ENCODE measurements at places on chromosomes 12 and 14.
A peak's percentile ranks its signal among the peaks of the same experiment; 100 is the strongest.

GRCh38 chr14:57960946-57961785 lies 95.3 kb upstream of the SLC35F4 start:
- no peak for DNase-seq

GRCh38 chr14:90784621-90785270 lies 31.5 kb downstream of the TTC7B start:
- DNase-seq = no peak

DNA sequence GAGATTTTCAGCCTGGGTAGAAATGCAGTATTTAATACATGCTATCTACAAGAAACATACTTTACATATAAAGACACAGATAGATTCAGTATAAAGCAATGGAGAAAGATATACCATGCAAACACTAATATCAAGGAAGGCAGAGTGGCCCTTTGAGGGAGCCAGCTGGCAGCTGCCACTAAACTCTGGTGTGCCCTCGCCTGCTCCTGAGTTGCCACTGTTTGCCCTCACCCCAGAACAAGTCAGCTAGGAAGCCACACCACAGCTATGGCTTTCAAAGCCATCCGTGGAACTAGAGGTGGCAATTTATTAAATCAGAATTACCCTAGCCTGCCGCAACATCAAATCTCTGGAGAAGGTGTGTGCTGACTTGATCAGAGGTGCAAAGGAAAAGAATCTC lies 18.3 kb downstream of the PXN start:
- no peak for DNase-seq

- no peak for DNase-seq
These were observed 9.4 kb downstream of the SART3 start for GRCh38 chr12:108551535-108551934.

GRCh38 chr12:106583242-106584103 lies 669 bp downstream of the RFX4 start:
- DNase-seq = no peak

DNA sequence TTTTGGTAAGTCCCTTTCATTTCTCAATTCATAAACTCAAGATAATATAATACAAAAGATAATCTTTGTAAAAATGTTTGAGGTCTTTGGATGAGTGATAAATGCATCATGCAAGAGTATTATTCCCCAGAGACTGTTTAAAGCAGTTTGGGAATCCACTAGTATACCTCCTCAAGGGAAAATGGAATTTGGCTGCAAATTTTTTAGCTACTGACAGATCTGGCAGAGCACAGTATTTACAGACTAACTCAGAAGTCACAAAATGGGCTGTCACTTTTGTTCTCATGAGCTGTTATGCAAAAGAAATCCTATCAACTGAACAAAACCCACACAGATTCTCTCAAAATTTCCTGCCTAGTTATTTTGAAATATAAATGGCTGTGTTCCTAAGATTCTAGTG lies 9.9 kb downstream of the SPIC start:
- no peak for DNase-seq

GRCh38 chr14:104732355-104732804 lies 8.4 kb downstream of the ADSS1 start:
- no peak for DNase-seq

DNA sequence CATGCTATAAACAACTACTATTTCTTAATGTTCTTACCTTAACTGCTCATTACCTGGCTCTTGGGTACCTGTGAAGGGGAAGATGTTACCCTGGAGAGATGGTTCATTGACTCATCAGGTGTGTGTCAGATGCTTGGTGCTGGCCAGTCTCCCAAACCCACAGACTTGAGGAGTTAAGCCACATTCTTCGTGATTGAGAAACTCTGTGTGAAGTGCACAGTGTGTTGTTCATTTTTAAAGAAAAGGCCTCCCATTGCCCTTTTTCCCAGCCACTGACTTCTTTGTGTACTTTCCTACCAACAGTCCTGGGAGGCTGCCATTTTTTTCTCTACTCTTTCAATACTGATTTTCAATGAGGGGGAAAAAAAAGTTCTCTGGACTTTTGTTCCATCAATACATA lies 3.2 kb downstream of the MGST1 start:
- no peak for DNase-seq

DNA sequence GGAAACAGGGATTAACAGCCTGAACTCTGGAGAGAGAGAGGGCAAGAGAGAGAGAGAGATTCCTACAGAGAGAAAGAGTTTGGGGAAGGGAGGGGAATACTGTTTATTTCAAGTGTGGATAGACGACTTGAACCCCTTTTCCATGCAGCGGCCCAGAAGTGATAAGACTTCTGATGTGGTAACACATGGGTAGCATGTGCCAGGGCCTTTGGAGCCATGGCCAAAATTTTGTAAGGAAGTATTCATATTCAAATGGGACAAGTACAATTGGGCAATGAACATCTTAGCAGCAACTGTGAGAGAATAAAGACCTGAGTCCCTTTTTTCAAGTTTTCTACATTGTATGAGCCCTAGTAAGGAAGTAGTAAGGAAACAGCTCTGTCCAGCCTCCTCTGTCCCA lies 42.4 kb upstream of the CCDC196 start:
- DNase-seq = no peak

DNA sequence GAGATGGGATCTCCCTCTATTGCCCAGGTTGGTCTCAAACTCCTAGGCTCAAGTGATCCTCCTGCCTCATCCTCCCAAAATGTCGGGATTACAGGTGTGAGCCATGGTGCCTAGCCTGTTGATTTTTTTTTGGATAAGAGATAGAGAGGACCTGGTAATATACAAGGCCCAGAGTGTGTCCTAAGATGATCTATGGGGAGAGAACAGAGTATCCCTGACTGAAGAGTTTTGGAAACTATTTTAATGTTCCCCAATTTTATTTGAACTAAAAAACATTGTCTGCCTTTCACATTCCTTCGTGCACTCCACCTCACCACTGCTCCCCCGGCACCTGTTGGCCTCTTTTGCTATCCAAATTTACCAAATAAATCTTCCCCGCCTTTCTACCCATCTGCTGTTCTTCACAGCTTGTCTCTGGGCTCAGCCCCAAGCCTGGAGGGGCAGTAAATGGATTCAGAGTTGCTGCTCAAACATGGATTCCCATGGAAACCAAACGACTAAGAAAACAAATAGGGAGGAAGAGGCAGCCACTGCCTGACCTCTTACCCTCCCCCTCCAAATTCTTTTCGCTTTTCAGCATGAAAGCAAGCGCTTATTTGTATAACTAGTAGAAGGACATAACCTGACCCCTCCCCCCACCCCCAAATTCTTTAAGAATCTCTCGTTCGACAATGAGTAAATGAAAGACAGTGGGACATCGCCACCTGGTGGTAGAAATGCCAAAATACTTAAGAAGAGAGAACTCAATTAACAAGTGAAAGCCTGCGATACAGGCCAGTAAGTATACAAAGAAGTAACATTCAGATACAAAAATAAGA lies 22.6 kb downstream of the OR10G3 start:
- peak; percentile 71 for DNase-seq

DNA sequence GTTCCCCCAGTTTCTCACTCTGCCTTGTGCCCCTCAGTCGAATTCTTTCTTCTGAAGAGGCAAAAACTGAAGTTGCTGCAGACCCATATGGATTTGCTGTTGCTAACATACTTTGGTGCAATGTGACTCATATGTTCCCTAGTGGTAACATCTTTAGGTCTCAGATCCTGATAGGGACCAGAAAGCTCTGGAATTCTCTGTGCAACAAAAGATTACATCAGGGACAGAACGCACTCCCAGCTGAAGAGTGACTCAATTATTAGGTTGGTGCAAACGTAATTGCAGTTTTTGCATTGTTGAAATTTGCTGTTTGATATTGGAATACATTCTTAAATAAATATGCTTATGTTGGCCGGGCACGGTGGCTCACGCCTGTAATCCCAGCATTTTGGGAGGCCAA lies 8.2 kb upstream of the DHRS2 start:
- no peak for DNase-seq

DNA sequence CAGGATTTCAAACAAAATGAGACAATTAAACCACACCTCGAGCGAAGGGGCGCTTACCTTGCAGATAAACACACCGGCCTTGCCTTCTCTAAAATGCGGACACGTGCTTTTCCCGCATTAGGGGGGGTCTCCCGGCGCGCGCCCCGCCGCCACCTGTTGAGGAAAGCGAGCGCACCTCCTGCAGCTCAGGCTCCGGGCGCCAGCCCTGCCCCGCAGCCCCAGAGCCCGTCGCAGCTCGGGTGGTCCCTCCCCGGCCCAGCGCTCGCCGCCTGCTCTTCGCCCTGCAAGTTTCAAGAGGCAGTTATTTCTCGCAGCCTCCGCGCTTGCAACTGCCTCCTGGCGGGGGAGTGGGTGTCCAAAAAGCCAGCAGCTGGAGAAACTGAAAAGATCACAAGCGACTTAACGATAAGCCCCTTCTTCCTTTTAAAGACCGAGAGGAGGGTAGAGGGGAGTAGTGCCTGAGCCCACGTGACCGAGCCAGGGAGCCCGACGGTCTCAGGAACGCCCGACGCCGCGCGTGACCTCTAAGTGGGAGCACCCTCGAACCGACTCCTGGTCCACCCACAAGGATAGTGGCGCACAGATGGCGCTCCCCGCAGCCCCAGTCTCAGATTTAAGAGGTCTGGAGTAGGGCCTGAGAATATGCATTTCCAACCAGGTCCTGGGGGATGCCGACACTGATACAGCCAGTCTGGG lies at the start of gene ESR2:
TSS of gene ESR2 (minus strand) at position 396 of the 696 bp plus-strand sequence. CDS start 11,386 bp downstream, outside the sequence.
- peak; percentile 24 for DNase-seq

DNA sequence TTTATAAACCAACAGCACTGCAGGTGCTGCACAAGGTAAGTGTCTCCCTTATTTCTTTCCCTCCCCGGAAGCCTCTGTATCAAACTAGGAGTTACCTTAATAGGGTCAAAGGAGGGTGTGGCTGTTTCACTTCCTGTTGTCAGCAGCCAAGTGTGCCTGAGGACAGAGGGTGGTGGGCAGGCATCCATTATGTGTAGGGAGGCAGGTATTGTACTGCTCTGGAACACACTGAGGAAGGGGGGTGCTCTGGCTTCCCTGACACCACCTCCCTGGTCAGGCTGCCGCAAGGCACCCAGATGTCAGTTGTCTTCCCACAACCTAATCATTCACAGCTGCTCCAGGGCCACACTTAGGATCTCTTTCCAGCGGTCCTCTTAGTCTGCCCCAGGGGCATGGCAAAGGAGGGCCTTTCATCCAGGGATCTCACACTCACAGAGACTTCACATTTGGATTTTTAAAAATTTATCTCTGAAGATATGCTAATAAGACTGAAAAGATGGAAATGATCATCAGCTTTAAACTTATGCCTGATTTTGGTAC lies 132.0 kb upstream of the ARHGAP5 start:
- no peak for DNase-seq

DNA sequence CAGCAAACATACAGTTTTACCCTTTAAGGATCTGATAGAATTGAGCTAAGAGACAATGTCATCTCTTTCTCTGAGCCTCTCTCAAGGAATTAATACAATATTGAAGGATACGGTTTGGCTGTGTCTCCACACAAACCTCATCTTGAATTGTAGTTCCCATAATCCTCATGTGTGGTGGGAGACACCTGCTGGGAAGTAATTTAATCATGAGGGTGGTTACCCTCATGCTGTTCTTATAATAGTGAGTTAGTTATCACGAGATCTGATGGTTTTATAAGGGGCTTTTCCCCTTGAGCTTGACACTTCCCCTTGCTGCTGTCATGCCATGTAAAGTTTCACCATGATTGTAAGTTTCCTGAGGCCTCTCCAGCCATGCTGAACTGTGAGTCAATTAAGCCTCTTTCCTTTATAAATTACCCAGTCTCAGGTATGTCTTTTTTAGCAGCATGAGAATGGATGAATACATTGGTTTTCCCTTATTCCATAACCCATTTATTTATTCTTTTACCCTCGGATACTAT lies 47.6 kb downstream of the TMEM30B start:
- DNase-seq = no peak

DNA sequence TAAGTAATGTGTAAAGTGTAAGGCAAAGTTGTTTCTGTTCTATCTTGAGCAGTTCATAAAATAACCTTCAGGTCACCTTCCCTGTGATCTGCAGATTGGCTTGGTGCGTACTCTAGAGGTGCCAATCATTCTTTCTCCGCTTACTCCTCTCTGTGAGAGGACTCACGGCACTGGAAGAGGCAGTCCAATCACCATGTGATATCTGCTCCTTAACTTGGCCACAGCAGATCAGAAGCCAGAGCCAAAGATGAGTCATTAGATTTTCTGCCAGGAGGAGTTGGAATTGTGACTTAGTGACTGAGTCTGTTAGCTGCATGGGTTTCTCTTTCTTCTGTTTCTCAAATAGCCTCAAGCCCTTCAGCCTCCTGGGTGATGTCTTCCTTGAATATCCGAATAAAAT lies 165.5 kb downstream of the SLC41A2 start:
- no peak for DNase-seq

- DNase-seq = no peak
These were observed 15.4 kb upstream of the IFI27L2 start for GRCh38 chr14:94144765-94145164.

GRCh38 chr12:116210131-116210530 lies 67.4 kb downstream of the MED13L start:
- DNase-seq = no peak

GRCh38 chr12:58844161-58844560 lies 76.1 kb downstream of the LRIG3 start:
- no peak for DNase-seq

- DNase-seq = no peak
These were observed 278.2 kb upstream of the RTL1 start for GRCh38 chr14:101181446-101182313.

DNA sequence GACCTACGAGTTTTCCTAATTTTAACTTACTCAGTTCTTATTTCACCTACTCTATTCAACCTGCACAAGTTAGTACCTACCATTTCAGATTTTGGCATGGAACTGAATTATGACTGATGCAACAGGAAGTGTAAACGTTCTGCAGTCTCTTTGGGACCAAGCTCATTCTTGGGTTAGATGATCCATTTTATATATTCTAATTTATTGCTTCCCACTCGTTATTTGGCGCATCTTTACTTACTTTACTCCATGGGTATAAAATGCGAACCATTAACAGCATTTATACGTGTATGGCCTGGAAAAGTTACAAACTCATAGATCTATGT lies 1.0 kb upstream of the EML1 start:
- DNase-seq = no peak

DNA sequence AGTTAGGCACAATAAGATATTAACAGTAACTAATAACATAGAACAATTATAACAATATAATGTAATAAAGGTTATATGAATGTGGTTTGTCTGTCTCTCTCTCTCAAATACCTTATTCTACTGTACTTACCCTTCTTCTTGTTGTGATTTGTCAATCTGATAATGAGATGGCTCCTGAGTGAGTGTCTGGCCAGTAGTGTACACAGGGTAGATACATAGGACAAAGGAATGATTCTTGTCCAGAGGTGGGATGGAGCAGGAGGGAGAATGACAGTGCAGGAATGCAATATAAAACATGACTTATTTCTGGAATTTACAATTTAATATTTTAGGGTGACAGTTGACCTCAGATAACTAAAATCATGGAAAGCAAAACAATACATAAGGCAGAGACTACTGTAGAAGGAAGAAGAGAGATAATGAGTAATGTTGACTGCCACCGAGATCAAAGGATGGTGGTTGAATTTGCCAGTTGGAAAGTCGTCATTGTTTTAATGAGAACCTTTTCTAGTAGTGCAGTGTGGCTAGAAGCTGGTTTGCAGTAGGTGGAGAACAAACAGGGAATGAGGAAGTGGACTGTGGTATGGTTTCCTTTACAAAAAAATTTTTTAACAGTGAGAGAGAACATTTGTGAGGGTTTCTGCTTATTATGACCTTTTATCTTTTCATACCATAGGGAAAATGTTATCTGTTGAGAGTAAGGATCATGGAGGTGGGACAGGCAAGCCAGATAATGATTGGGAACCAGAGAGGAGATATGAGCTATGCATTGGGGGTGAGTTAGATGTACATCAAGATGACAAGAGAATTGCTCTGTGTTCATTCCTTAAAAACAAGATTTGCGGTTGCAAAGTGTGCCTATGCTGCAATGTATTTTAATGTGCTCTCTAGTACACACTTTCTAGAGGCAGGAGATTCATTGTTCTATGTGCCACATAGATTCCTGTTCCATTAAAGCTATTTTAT lies 458.3 kb downstream of the BTG1 start:
- peak; percentile 22 for DNase-seq

Measured in activated CD4-positive, alpha-beta T cell treated with anti-CD3 and anti-CD28 coated beads for 4 hours (primary cell).